NCI-H2081 (cell line): ENCODE measurements at places on chromosomes 6 and 20.

DNA sequence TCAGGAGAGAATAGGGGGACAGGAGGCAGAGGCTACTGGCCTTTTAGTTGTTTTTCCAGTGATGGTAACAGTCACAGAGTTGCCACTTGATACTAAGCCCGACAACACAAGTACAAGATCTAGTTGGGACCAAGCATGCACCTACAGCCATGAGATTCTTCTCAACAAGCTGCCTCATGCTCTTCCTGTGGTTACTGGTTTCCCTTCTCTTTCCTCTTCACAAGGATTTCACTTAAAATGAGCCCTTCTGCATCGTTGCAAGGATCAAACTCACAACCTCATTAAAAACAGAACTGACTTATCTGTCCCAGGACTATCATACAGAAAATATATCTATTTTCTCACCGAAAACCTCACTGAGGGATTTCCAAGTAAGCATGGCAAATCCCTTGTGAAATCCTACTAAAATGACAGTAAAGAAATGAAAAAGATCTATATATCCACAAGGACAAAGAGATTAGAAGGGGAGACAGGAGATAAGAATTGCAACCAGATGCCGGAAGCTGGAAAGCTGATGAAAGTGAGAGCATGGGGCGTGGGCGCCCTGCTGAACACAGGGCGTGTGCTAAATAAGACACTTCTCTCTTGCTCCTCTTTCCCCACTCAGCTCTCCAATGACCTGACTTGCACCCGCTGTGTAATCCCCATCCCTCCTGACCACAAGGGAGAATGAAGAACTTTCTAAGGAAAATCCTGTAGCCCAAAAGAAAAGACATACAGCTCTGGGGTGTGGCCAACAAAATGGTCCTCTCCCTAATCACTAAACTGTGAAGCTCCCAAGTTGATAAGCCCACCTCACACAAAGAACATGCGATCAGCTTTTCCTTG, 13.4 kb downstream of the MTFR2 start:
- DNase-seq, result no peak

DNA sequence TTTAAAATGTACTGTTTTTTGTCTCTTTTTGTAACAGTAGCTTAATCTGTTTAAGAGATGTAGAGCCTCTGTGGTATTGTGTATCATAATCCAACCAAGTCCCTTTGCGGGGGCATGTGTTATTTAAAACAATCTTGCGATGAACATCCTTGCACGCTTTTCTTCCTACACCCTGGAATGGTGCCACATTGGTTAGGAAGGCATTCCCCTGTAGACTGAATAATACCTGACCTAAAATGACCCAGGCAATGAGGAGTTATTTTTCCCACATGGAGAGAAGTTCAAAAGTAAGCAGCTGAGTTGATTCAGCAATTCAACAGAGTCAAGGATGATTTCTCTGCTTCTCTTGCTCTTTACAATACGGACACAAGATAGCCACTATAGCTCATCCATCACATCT, 142.0 kb upstream of the PMEPA1 start:
- no peak for DNase-seq

DNA sequence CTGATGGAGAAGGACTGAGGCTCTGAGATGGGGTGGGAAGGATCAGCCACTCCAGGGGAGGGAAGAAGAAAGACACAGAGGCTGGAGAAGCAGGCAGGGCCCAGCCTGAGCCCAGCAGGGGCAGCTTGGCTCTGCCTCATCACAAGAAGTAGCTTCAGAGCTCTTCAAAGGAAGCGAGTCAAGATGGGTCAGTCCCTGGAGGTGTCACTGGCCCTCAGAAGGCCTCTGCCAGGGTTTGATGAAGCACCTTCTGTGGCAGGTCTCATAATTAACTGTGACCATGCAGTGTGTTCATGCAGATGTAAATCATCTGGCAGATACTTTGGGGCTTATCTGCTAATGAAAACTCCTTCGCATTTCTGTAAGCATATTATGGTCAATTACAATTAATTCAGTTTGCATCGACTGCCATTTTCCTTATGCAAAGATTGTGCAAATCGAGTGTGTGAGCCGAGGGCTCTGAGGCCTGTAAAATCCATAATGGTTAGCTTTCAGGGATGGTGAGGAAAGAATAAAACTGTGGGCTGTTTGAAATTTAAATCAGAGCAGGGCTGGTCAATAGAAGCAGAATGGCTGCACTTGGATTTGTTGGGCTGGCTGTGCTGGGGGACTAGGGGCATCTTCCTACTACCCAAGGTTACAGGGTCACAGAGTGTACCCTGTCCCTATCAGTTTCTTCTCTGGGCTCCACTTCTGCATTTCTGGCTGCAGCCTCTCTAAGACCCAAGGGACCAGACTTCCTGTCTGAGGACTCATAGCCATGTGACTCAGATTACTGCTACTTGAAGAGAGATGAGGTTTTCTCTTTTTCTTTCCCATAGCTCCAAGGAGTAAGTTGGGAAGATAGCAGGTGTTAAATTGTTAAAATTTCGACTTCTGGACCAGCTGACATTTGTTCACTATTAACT, 376.6 kb downstream of the DHX35 start:
- DNase-seq, result no peak

GRCh38 chr6:79250559-79250958, 16.1 kb upstream of the HMGN3 start:
- DNase-seq, result no peak

- no peak for DNase-seq
Measured at GRCh38 chr6:87754828-87755227, 52.8 kb upstream of the AKIRIN2 start.

- peak; percentile 21 for DNase-seq
Measured at GRCh38 chr6:159691133-159691962, 1.7 kb downstream of the SOD2 start.

- no peak for DNase-seq
Measured at GRCh38 chr20:21391185-21391971, 5.9 kb downstream of the NKX2-4 start.

- no peak for DNase-seq
Measured at GRCh38 chr6:89530982-89531381, 98.0 kb downstream of the ANKRD6 start.

DNA sequence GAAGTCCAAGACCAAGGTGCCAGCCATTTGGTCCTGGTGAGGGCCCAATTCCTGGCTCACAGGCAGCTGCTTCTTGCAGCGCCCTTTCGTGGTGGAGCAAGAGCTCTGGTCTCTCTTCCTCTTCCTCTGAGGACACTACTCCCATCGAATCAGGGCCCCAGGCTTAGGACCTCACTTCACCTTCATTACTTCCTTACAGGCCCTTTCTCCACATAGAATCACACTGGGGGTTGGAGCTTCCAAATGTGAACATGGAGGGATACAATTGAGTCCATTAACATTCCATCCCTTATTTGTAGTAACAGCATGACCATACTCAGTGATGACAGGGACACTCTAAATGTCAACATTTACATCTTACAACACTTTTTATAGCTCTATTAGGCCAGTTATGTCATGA, 2.3 kb downstream of the RAMACL start:
- no peak for DNase-seq

DNA sequence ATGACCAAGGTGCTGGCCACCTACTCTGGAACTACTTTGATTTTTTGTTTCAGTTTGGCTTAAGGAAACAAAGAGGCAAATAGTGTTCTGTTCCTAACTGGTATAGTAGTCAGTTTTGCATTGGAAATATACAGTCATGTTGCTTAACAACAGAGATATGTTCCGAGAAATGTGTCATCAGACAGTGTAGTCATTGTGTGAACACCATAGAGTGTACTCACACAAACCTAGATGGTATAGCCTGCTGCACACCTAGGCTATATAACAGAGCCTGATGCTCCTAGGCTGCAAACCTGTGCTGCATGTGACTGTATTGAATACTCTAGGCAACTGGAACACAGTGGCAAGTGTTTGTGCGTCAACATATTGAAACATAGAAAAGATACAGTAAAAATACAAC, 80.4 kb downstream of the ARID1B start:
- no peak for DNase-seq
